NCI-H748 treated with DMSO at 0.1 percent for 48 hours (cell line): ENCODE measurements at places on chromosomes 5 and 9.

- peak; percentile 20 for DNase-seq
Observed at GRCh38 chr5:123098767-123099513, 9.9 kb downstream of the PRDM6 start.

DNA sequence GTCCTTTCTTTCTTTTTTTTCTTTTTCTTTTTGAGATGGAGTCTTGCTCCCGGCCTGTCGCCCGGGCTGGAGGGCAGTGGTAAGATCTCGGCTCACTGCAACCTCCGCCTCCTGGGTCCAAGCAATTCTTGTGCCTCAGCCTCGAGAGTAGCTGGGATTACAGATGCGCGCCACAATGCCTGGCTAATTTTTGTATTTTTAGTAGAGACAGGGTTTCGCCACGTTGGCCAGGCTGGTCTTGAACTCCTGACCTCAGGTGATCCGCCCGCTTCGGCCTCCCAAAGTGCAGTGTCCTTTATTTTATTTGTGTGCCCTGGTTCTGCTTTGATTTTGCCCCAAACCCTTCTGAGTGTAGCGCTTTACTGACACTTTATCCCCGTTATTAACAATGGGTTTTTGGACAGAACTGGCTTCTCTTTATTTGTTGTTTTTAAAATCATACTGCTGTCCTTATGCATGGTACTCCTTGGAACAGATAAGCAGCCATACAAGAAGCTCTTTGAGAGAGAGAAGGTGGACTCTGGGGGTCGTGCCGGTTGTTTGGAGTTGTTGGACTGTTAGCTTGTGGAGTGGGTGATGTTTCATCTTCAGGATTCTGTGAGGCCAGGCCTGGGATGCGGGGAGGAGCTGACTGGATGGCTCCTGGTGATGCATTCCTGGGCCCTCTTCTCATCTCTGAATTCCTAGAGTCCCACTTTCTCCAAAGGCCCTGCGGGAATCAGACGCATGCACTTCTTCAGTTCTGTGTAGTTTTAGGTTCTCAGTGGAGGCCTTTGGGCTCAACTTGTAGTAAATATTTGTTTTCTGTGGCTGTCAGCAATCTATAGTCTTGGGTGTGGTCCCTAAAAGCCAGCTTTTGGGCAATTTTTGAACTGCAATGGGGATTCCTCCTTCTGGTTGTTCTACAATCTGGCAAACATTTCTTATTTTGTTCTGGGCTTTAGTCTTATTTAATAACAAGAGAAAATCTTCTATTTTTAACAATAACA is 47.8 kb downstream of the PTTG1 start:
- no peak for DNase-seq

GRCh38 chr9:105359892-105360291 is 87.9 kb upstream of the FSD1L start:
- DNase-seq = no peak

DNA sequence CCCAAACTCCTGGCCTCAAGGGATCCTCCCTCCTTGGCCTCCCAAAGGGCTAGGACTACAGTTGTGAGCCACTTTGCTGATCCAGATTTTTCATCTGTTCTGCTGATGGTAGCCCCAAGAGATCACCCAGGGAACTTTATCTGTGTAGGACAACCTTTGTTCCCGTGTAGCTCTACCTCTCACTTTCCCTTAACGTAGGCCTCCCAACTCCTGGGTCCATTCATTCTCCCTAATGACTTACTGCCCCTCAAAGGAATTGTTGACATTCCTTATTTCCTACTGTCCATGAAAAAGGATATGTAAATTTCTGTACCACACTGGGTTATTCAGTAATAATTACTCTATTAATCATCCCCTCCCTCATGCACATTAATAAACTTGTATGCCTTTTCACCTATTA is 51.0 kb upstream of the PHF24 start:
- DNase-seq = no peak

DNA sequence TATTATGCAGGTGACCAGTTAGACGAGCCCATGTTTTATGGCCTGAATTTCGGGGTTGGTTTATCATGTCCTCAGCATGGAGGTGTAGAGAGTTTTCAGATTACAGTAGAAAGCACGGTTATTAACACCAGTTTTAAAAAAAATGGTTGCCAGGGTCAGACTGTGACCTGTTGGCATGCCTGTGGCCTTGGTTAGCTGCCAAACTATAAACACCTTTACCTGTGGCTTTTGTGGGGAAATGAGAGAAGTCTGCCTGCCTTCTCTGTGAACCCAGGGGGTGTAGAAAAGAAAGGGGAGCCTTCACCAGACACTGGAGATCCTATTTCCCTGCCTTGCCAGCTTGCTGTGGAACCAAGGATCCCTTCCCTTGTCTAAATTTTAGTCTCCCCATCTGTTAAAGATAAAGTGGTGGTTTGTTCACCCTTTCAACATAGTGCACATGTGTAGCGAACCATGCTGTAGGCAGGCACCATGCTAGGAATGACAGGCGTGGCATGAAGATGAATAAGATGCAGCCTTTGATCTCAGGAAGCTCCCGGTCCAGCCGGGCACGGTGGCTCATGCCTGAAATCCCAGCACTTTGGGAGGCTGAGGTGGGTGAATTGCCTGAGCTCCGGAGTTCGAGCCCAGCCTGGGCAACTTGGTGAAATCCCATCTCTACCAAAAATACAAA is 6.1 kb upstream of the PHF19 start:
- DNase-seq = no peak

- no peak for DNase-seq
Observed at GRCh38 chr5:158837908-158838307, 261.8 kb downstream of the EBF1 start.

DNA sequence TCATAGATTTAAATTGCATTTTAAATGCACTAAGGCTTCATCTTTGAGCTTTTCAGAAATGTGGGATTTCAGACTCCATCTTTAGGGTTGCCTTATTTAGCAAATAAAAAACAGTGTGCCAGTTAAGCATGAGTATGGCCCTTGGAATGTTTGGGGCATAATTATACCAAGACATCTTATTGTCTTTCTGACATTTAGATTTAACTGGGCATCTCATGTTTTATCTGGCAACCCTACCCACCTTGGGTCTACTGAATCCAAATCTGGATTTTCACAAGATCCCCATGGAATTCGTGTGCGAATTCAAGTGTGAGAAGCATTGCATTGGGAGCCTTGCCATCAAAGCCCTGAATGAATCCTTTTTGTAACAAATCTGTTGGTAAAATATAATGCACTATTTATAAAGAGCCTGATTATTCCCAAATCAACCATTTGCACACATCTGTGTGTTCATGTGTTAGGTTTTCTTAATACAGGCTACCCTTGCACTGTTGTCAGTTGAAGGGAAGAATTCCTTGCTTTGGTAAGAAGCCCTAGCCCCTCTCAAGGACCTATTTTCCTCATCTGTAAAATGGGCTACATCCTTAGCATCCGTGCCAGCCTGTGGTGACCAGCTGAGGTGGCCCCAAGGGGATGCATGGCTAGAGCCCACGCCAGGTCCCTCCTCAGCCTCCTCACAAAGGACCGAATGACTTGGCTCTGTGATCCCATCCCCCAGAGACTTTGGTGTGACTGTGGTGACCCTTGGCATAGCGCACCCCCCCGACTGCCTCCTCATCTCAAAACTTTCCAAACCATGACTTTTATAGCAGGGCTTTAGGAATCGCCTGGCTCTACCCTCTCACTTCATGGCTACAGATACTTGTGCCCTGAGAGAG is 8.1 kb downstream of the GSN start:
- no peak for DNase-seq

GRCh38 chr5:96404191-96404867 is 28.7 kb downstream of the PCSK1 start:
- DNase-seq = no peak

DNA sequence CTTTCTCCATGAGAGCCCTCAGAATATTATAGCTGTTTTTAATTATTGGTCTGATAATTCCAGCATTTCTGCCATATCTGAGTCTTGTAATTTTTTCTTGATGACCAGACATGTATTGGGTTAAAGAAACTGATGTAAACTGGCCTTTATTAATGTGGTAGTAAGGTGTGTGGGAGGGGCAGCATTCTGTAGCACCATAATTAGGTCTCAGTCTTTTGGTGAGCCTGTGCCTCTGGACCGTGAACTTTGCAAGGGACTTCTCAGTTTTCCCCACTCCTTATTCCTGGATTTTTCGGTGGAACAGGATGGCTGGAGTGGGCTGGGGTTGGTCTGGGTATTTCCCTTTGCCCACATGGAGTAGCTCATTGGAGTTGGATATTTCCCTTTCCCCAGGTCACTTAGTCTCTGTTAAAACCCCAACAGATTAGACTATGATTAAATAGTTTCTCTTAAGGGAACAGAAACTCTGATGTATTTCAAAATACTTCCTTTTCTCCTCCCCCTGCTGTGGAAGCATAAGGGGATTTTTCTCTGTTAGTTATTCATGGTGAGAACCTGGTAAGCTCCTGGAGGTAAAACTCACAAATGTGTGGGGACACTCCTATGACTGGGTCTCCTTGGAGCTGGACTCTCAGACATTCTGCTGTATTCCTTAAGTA is 52.4 kb downstream of the FSD1L start:
- DNase-seq = no peak

DNA sequence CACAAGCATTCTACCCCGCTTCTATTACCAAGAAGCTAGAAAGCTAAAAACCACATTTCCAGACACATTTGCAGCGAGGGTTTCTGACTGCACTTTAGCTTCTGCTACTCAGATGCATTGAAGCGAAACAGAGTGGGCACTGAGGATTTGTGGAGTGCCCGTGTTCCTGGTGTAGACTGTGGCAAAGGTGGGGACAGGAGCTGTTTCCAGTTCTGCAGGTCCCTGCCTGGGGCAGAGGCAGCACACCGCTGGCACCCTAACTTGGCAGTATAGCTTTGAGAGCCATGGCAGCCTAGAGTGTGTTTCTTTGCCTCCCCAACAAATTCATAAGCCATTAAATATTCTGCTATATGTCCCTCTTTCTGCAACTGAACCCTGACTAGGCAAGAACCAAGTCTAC is 108.6 kb upstream of the SPOCK1 start:
- no peak for DNase-seq

- DNase-seq = no peak
Observed at GRCh38 chr9:128304971-128305288, 17.3 kb downstream of the TRUB2 start.

- no peak for DNase-seq
Observed at GRCh38 chr9:81538890-81539289, 150.5 kb downstream of the TLE1 start.

DNA sequence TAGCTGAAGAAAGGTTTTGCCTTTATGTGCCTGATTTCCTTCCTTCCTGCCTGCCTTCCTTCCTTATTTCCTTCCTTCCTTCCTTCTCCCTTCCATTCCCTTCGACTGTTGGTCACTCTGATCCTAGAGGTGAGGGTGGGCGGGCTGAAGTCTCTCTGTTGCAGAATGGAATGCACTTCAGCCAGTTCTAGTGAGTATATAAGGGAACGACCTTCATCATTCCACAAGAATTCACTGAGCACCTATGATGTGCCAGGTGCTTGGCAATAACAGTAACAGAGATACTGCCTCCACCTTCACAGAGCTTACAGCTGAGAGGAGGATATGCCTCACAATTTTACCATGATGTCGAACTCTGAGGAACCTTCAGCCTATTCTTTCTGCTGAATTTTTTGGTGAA is 8.7 kb upstream of the OR5C1 start:
- DNase-seq = no peak

- DNase-seq = peak; percentile 74
Observed at GRCh38 chr5:155753943-155754581, 572.9 kb upstream of the SGCD start.

DNA sequence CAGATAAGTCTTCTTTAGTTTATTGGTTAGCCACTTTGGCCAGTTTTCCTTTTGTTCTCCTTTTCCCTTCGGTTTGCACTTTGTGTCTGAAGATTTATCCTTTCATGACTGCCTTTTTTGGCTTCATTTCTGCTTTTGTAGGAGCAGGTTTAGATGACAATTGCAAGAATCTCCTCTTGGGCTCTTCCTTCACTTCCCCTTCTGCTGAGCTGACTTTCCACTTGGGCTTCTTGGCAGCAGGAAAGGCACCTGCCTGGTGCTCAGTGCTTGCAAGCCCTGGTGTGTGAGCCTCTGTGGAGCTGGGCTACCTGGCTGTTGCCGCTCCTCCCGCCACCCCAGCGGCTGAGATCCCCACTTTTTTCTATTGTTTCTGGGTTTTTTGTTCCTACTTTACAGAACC is 7.3 kb downstream of the CCDC112 start:
- no peak for DNase-seq

DNA sequence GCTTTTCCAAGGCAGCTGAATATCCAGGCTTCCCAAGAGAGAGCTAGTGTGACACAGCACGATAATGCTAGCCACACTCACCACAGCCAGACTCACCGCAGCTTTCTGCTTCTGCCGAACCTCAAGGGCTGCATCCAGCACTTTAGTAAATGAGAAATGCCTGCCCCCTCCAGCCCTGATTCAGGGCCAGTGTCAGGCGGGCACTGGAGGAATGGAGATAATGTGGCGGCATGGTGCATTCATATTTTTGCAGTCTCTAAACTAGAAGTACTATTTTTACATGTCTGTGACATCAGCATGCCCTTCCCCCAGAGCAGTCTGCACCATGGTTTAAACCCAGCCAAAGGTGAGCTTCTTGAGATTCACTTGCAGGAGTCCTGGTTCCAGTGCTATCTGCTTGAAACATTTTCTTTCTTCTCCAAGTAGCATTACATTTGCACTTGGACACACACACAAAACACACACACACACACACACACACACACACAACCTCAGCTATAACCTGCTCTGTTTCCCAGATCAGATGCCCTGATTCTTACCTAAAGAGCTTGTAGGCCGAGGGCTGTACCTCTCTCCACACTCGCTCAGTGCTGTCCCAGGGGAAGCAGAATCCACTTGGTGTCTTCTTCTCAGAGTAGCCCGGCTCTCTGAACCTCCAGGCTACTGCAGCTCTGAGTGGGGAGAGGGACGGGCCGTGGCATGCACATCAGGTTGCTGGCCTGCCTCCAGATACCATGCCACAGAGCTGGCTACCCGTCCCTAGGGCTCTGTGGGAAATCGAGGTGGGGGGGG is at the start of gene FGF1:
Gene FGF1, minus strand, starts transcription at position 673 of the 792 bp plus-strand sequence. CDS start 71,963 bp downstream, outside the sequence.
- no peak for DNase-seq

- DNase-seq = no peak
Observed at GRCh38 chr9:120944948-120945347, 18.4 kb upstream of the TRAF1 start.

DNA sequence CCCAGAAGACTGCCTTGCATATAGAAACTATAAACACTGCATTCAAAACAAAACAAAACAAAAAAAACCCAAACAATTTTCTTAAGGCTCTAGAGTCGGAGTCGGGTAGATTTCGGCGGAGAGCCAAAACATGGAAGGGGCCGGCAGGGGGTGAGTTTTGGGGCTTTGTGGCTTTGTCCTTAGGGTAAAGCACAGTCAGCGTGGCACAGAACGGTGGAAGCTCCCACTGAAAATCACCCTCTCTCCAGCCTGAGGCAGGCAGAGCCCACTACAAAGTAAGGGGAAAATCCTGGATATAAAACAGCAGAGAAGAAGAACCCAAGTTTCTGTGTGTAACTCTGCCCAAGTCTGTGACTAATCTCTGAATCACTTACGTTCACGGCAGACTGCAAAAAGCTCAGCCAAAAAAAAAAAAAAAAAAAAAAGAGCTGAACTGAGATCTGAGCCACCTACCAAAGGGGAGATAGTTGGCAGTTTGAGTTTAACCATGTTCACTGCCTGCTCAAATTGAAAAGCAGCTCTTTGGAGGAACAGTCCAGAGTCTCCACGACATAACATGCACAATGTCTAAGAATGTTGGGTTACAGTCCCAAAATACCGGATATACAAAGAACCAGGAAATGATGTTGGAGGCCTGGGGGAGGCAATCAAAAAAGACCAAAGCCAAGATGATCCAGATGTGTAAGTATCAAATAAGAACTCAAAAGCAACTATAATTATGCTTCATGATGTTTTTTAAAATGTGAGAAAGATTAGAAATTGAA is 26.6 kb upstream of the OR2K2 start:
- DNase-seq = no peak
